ENCODE measurements at places on chromosomes 12 and 14.

DNA sequence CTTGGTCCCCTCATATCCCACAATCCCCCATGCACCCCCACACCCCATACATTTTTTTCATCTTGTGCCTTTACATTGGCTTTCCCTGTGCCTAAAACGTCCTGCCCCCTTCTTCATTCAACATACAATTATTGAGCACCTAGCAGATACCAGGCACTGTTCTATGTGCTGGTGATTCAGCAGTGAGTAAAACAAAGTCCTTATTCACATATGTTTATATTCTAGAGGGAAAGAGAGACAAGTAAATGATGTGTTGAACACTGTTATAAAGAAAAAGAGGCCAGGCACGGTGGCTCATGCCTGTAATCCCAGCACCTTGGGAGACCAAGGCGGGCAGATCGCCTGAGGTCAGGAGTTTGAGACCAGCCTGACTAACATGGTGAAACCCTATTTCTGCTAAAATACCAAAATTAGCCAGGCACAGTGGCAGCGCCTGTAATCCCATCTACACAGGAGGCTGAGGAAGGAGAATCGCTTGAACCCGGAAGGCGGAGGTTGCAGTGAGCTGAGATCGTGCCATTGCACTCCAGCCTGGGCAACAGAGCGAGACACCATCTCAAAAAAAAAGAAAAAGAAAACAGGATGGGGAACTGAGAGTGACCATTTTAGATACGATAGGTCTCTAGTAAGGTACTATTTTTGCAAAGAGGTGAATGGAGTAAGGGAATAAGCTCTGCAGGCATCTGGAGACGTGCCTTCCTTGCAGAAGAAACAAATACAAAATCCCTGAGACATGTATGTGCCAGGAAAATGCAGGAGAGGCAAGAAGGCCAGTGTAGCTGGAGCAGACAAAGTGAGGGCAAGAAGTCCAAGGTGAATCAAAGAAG lies 12.2 kb downstream of the SLC7A7 start:
- DNase-seq: no peak

- no peak for DNase-seq
These were observed 35.1 kb downstream of the ATF7IP start for GRCh38 chr12:14400599-14400998.

GRCh38 chr12:100956311-100956852 lies 161.8 kb downstream of the ANO4 start:
- no peak for DNase-seq

DNA sequence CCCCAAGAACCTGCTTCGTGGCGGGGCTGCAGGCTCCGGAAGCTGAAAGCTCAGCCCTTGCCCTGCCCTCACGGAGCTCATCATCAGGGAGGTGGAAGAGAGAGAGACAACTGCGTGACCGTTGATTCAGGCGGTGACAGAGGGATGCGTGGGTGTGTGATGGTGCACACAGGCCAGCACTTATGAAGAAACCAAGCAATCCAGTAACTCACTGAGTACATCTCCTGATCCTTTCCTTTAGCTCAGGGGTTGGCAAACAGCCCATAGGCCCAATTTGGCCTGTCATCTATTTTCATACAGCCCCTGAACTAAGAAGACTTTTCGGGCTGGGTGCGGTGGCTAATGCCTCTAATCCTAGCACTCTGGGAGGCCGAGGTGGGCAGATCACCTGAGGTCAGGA lies 49.9 kb downstream of the TESC start:
- DNase-seq: no peak

DNA sequence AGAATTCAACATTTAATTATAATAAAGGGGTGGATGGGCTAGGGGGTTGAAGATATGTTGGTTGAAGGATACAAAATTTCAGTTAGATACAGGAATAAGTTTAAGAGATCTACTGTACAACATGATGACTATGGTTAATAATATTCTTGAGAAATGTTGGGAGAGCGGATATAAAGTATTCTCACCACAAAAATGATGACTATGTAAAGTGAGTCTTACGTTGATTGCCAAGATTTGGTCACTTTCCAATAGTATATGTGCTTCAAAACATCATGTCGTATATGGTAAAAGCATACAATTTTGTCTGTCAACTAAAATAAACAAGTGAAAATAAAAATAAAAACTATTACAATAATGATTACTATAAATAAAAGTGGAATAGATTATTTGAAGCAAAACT lies 802.0 kb downstream of the C12orf50 start:
- DNase-seq: no peak

DNA sequence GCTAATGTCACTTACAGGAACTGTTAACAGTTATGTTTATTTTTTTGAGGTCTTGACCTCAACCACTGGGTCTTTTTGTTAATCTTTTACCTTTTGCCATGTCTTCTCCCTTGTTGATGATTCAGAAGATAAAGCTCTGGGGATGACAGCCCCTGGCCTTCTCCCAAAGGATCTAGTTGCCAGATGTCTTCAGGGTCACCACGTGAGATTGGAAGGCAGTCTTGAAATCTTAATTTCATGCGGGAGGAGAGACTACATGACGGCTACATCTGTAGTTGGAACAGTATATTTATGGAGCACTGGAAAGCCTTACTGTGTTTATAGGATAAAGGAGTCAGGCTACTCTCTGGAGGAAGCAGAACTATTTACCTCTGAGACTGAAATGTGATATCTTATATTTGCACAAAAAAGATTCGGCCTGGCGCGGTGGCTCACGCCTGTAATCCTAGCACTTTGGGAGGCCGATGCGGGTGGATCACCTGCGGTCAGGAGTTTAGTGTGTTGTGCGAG lies 5.6 kb downstream of the MLEC start:
- DNase-seq: no peak

DNA sequence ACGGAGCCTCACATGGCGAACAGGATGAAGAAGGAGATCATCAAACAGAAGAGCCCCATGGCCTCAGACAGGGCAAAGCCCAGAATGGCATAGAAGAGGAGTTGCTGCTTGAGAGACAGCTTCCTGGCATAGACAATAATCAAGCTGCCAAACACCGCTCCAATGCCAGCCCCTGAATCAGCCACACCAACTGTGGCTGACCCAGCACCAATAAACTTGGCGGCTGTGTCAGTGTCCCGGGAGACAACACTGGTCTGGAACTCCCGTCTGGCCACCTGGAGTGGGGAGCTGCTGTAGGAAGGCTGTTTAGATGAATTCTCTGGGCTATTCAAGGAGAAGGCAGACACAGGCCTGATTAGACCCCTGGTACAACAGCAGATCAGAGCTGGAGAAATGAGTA lies 100.1 kb downstream of the HEATR5A start:
- peak; percentile 4 for DNase-seq

GRCh38 chr12:400828-401227 lies 616 bp upstream of the CCDC77 start:
- DNase-seq: no peak

- no peak for DNase-seq
These were observed 324.5 kb downstream of the NELL2 start for GRCh38 chr12:44551631-44552030.

- DNase-seq: no peak
These were observed 215.9 kb downstream of the CACNA1C start for GRCh38 chr12:2268471-2269286.

DNA sequence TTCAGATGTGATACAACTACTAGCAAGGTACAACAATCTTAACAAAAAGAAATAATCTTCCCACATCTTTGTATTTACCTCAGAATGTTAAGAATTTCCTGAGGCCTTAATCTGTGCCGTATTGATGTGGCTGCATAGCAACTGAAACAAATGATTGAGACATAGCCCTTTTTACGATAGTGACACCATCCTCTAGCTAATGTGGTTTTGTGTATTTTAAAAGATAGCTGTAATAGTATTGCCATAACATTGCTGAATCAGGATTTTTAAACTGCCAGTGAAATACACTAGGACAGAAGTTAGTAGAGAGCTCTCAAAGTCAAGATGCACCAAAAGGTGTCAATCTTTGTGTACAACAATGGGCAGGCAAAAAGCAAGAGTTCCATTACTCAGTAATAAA lies 11.9 kb downstream of the NPAS3 start:
- no peak for DNase-seq

DNA sequence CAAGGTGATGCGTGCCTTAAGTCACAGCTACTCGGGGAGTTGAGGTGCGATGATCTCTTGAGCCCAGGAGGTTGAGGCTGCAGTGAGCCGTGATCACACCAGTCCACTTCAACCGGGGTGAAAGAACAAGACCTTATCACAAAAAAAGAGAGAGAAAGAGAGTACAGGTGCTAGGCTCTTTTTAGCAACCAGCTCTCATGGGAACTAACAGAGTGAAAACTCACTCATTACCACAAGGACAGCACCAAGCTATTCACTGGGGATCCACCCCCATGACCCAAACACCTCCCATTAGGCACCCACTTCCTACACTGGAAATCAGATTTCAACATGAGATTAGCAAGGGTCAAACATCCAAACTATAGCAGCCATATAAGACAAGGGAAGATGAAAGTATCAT lies 164.2 kb downstream of the NDUFA12 start:
- no peak for DNase-seq

DNA sequence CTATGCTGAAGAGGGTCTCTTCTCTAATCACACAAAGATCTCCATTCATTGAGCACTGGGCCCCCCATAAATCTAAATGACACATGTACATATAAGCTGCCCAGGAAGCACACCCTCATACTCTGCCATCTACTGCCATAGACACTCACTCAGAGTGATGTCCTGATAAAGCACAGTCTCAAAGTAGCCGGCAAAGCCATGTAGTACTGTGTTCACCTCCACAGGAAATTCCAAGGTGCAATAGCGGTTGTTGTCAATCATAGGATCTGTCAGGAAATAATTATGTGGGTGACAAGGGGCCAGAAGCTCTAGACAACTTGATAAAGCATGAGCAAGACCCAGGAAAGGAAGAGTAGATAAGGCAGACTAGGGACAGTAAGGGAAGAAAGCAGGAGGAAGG lies 3.3 kb upstream of the RBM23 start:
- DNase-seq: no peak

DNA sequence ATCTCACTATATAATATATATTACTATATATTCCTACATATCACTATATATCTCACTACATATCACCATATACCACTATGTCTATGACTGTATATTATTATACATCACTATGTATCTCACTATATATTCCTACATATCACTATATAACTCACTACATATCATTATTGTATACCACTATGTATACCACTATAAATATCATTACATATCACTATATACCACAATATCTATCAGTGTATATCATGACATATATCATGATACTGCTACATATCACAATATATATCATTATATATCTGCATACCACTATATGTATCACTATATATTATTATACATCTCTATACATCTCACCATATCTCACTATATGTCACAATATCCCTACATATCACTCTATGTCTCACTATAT lies 121.5 kb downstream of the ASCL4 start:
- DNase-seq: no peak

- no peak for DNase-seq
These were observed 34.8 kb downstream of the DIO3 start for GRCh38 chr14:101595887-101596721.

DNA sequence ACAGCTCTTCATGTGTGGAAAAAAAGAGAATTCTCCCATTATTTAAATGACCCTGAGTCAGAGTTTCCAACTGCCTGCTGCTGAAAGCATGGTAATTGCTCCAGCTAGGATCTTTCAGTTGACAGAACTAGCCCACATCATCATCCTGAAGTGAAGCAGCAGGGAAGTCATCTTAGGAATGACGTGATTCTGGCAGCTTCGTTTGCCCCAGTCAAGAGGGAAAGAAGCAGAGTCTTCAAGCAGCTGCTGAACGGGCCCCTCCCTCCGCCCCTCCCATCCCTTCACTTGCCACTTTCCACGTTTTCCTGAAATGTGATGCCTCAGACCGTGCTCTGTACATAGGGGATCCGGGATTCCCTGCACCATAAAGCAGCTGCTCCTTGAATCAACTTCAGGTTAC lies 455.0 kb upstream of the TMEM132C start:
- peak; percentile 92 for DNase-seq

- no peak for DNase-seq
These were observed 9.5 kb downstream of the PHETA1 start for GRCh38 chr12:111359231-111359913.

- DNase-seq: no peak
These were observed 8.5 kb upstream of the SERPINA5 start for GRCh38 chr14:94572637-94573303.

DNA sequence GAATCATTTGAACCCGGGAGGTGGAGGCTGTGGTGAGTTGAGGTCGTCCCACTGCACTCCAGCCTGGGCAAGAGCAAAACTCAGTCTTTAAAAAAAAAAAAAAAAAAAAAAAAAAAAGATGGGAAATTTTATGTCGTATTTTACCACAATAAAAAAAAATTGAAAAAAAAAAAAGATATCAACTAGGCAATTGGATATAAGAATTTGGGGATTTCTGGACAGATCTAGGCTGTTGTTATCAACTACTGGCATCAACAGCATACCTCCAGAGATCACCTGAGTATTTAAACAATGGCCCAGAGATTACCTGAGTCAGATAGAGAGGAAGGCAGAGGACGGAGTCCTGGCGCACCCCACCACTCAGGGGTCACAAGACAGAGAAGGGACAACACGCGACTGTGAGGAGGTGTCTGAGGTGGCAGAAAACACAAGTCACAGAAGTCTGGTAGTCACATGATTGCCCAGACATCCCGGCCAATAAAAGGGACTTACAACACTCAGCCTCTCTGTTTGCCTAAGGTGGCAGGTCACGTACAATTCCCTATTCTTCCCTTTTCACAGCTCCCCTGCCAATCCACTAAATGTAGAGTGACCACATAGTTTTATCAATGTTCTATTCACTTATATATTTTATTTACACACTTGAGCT lies 1.8 kb downstream of the SPRING1 start:
- DNase-seq: no peak

GRCh38 chr12:16159571-16159970 lies 117.9 kb downstream of the SLC15A5 start:
- DNase-seq: no peak

DNA sequence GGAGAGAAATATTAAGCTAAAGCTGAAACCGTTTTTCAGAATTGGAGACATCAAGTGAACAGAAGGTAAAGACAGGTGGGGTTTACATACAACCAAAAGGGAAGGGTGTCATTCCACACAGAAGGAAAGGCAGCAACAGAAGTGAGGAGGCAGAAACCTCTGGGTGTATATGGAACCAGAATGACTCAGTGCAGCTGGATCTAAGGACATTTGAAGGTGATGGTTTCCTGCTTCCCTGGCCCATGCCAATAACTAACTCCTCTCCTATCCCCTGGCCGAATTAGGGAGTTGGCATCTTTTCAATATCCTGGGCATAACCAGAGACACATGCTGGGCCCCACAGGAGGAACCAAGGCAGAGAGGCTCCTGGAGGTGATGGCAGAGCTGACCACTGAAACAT lies 8.4 kb downstream of the NCKAP5L start:
- DNase-seq: no peak

GRCh38 chr12:124761871-124762270 lies 101.8 kb downstream of the SCARB1 start:
- no peak for DNase-seq

Data from muscle of back (tissue), 13 donors.